ENCODE measurements at places on chromosomes 5 and 9.

- no peak for DNase-seq
These were observed 120.6 kb downstream of the PTTG1 start for GRCh38 chr5:160542281-160542680.

DNA sequence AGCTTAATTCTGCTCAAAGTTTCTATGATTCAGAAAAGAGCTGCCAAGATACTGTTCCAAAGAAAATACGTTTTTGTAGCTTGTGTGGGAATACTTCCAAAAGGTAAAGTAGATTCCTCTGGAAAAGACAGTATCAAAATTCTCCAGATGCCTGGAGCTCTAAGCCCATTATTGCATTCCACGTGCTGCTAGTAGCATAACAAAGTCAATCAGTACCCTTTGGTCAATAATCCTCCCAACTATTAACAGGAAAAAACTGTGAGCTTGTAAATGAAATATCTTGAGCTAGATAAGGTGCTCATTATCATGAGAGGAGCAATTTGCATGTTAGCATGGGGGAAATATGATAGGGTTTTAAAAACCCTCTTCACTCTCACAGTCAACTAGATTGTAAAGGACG, 229.5 kb upstream of the TYRP1 start:
- DNase-seq, result peak; percentile 86

DNA sequence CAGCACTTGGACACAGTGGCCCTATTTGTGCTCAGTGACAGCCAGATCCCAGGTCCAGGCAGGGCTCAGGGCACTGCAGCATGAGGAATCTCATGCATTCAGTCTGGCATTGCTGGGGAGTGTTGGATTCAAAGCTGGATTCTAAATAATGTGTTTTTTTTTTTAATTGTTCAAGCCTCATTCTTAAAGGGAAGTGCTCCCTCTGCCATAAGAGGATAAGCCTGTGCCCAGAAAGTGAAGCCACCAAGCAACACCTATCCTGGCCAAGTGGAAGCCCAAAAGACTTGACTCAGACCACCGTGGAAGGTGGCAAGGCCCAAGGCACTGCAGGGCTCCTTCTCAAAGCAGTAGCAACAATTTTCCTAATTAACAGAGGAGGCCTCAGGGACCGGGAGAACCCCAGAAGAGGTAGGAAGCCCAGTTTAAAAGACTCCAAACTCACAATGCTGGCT, 135.6 kb downstream of the ACTL7B start:
- no peak for DNase-seq

DNA sequence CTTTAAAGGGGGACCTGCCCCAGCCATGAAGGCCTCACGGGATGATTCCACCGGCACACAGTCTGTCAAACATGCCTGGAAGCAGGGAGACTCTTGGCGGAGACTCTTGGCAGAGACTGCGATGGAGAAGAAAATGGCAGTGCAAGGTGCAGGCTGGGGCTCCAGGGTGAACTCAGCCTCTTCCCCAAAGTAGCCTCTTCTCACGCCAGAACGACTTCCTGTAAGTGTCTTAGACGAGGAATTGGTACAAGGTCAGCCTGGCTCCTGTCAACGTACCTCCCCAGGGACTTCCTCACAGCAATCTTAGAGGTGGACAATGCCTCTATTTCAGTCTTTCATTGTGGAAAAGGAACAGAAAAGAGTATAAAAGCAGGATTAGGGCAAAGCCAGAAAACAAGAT, 109.3 kb downstream of the UGCG start:
- no peak for DNase-seq
